Common myeloid progenitor, CD34-positive (primary cell): ENCODE measurements at places on chromosomes 11 and 22.
A peak's percentile ranks its signal among the peaks of the same experiment; 100 is the strongest.

DNA sequence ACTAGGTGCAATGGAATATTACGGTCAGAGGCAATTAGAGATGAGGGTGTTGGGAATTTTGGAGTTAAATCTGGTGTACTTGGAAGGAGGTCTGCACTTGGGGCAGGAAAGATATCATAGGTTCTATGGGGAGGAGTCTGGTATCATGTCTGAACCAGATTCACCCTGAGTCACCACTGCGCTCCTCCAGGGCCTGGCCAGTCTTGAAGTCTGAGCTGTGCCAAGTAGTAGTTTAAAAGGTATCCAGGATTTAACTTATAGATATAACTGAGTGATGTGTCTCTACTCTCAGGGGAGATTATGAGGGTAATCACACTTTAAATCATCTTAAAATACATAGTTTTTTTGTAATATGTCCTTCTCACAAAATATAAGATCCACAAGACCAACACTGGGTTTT, 6.6 kb downstream of the CNGA4 start:
- no peaks in the 10 kb centered on the region for H3K27me3 ChIP-seq
- H3K4me1 ChIP-seq: peaks cover 6% of the 10 kb centered on the region
- no peak overlapping the region for H3K4me3 ChIP-seq
- no peaks in the 10 kb centered on the region for H3K36me3 ChIP-seq
- H3K27ac ChIP-seq: no peak overlapping the region

- no peak overlapping the region for H3K27ac ChIP-seq
- H3K4me1 ChIP-seq: peaks cover 71% of the 10 kb centered on the region
- H3K27me3 ChIP-seq: no peaks in the 10 kb centered on the region
Observed at GRCh38 chr22:49929994-49930575, 11.7 kb downstream of the CRELD2 start.

DNA sequence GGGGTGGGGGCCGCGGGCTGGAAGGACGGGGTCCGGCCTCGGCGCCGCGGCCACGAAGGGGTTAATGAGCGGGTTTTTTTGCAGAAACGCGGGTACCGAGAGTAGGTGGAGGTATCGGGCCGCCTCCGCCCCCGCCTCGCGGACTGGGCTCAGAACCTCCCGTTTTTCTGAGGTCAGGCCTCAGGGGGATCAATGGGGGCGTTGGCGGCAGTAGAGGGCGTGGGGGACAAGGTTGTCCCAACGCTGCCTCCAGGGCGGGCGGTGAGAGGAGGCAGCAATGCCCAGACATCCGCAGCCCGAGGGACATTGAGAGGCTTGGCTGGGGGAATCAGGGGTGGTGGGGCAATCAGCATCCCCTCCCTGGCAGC, 34.8 kb upstream of the PRODH start:
- peaks cover 8% of the 10 kb centered on the region for H3K4me1 ChIP-seq
- peaks cover 27% of the 10 kb centered on the region for H3K27me3 ChIP-seq
- H3K27ac ChIP-seq: no peak overlapping the region
- no peak overlapping the region for H3K4me3 ChIP-seq
- H3K36me3 ChIP-seq: no peaks in the 10 kb centered on the region

DNA sequence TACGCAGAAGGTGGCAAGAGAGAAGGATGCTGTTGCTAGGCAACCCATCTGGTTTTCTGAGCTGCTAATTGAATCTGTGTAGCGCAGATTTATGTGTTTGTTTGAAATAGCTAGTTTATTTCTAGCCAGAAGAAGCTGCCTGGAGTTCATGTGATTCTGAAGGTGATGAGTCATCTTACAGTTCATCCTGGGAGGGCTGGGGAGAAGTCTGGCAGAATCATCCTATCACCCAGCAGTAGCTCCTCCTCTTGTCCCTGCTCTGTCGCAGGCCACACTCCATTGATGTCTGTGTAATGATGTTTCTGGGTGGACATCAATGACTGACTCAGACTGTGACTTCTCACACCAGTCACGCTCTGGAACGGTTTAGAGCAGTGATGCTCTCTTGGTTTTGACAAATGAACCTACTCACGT, 4.8 kb upstream of the FBXO7 start:
- peaks cover 3% of the 10 kb centered on the region for H3K27me3 ChIP-seq
- H3K36me3 ChIP-seq: no peaks in the 10 kb centered on the region
- DNase-seq: peak; percentile 20
- H3K4me3 ChIP-seq: no peak overlapping the region
- H3K27ac ChIP-seq: no peak overlapping the region

GRCh38 chr11:102237096-102237735, 80.1 kb upstream of the BIRC3 start:
- H3K4me1 ChIP-seq: no peaks in the 10 kb centered on the region
- H3K4me3 ChIP-seq: no peak overlapping the region

- H3K4me3 ChIP-seq: no peak overlapping the region
- no peak for DNase-seq
- H3K4me1 ChIP-seq: no peaks in the 10 kb centered on the region
- H3K27ac ChIP-seq: no peak overlapping the region
- no peaks in the 10 kb centered on the region for H3K36me3 ChIP-seq
Observed at GRCh38 chr22:37782340-37783168, 25.2 kb upstream of the GCAT start.

GRCh38 chr22:30816413-30816812, 121.7 kb downstream of the OSBP2 start:
- peaks cover 8% of the 10 kb centered on the region for H3K27me3 ChIP-seq
- DNase-seq: no peak
- no peaks in the 10 kb centered on the region for H3K4me1 ChIP-seq
- no peak overlapping the region for H3K4me3 ChIP-seq
- no peak overlapping the region for H3K27ac ChIP-seq

- no peak overlapping the region for H3K4me3 ChIP-seq
- no peaks in the 10 kb centered on the region for H3K27me3 ChIP-seq
- no peak overlapping the region for H3K27ac ChIP-seq
- DNase-seq: no peak
Observed at GRCh38 chr11:119671561-119672015, 57.4 kb downstream of the NECTIN1 start.
